ENCODE measurements at places on chromosomes 4 and X.
A peak's percentile ranks its signal among the peaks of the same experiment; 100 is the strongest.

- DNase-seq, result no peak
These were observed 88.1 kb downstream of the RPA4 start for GRCh38 chrX:96971812-96972211.

- no peak for DNase-seq
These were observed 75.7 kb upstream of the DCLK2 start for GRCh38 chr4:150002561-150002960.

- DNase-seq, result no peak
These were observed 7.1 kb upstream of the ELF2 start for GRCh38 chr4:139184129-139184528.

- DNase-seq, result no peak
These were observed 26.4 kb upstream of the TMPRSS11B start for GRCh38 chr4:68271851-68272357.

GRCh38 chr4:124454772-124455270, 257.7 kb downstream of the ANKRD50 start:
- DNase-seq, result no peak

DNA sequence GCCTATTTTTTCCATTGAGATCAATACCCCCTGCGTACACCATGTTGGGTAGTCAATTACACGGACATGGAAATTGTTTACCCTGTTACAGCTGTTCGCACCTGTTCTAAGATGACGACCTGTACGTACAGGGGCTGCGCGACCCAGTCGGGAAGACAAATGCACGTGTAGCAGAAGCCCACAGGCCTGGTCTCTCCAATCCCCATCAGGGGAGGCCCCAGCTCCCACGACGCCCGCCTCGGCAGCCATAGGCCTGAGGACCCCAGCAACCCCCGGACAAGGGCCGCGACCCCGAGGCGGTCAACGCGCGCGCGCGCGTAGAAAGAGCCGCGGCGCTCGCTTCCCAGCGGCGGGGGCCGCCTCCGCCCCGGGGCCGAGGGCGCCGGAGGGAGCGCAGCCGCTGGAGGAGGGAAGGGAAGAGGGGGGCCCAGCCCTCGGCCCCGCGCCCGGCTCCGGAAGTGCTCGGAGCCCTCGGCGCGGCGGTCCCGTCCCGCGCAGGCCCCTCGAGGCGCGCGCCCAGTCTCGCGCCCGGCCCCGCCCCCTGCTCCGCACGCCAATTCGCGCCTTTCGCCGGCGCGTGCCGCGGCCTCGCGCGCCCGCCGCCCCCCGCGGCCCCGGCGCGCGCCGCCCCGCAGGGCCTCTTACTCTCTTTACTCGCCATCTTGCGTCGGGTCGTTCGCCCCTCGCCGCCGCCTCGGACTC, 618 bp downstream of the RBBP7 start:
- peak; percentile 7 for DNase-seq

DNA sequence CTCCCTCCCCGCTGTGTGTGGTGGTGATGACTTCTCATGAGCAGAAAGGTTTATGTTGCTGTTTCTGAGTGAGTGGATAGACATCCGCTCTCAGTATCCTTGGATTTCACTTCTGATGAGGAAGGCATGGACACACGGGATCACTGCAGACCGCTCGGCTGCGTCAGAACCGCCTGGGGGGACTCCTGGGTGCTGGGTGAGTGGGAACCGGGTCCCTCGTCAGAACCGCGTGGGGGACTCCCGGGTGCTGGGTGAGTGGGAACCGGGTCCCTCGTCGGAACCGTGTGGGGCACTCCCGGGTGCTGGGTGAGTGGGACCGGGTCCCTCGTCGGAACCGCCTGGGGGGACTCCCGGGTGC, 9.0 kb downstream of the CTBP1 start:
- DNase-seq, result no peak

DNA sequence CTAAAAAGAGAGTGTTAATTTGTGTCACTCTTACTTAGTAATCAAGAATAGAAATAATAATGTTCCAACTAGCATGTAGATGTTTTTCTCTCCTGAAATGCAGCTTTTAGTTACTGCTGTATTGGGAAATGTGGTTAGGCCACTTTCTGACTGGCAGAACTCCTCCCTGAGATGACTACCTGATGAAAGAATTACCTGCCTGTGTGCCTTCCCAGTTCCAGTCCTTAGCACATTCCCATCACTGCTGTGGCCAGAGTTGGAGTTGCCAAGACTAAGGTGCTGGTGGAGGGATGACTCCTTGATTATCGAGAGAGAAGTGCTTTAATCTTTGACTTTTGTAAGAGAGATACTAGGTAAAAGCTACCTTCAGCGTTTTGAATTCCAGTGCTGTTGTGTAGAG, 9.5 kb downstream of the GAB1 start:
- DNase-seq, result no peak

- DNase-seq, result no peak
These were observed 96.5 kb upstream of the ESX1 start for GRCh38 chrX:104351173-104351769.

DNA sequence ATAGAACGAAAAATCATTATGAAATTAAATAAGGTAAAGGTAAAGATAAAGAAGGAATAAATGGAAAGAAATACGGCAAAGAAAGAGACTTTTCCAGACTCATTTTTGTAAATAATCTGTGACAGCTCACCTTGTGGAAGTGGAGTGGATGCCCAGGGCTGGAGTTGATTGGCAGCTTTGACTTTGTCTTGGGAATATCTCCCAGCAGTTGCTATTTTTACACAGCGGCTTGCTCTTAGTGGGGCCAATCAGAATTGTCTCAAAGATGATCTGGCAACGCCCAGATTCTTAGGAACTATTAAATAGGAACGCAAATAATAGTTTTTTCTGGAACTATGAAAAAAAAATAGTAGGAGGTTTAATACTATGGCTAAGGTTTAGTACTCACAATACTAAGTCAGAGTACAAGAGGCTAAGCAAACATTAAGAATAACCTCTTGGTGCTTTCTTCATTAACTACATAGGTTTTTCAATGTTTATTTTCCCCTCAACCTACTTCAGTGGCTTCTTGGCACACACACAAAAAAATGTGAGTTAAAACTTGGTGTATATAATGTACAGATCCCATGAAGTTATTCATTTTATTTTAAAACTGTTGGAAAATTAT, 132.7 kb downstream of the TRAM1L1 start:
- DNase-seq, result no peak

DNA sequence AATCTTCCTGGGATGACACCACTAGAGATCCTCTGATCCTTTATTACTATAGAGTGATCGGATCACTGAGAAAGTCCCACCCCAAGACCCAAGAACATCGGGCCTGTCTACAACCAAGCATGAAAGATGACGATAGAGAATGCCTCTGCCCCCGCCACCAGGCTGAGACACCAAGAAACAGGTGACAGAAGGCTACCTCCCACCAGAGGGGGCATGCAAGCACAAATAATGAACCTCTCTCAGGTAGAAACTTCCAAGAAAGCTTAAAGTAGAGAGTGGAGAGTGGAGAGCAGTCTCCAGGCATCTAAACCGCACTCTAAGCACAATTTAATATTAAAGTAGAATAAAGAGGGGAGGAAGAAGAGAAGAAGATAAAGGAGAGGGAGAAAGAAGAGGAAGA, 402.6 kb downstream of the INPP4B start:
- no peak for DNase-seq

DNA sequence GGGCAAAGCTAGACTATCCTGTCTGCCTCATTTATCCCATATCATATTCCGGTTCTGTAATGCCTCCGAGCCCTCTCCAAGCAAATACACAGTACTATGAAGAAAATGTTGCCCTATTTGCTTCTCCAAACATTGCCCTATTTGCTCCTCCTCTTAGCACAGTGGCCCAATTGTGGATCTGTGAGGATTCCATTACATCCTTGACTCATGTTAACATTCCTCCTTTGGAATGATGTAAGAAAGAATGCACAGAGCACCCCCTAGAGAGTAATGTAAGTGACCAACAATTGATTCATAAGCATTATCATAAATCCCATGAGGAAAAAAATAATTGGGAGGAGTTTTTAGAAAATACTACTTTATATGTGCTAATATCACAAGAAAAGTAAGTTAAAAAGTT, 11.3 kb upstream of the BTC start:
- no peak for DNase-seq

DNA sequence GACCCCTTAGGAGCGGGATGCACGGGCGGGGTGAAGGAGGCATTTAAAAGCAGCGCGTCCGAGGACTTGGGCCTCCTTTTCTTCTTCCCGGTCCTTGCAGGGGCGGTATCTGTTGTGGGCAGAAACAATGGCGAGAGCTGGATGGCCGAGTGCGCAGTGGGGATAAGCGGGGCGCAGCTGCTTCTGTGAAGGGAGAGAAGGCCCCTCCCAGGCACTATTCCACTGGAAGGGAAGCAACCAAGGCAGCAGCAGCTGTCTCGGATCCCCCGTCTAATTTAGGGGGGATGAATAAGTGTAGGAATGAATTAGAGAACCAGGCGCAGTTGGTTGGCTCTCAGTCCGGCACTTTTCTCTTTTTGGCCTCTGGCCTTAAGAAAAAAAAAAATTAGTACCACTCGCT, 995 bp downstream of the SMARCA5 start:
- no peak for DNase-seq

DNA sequence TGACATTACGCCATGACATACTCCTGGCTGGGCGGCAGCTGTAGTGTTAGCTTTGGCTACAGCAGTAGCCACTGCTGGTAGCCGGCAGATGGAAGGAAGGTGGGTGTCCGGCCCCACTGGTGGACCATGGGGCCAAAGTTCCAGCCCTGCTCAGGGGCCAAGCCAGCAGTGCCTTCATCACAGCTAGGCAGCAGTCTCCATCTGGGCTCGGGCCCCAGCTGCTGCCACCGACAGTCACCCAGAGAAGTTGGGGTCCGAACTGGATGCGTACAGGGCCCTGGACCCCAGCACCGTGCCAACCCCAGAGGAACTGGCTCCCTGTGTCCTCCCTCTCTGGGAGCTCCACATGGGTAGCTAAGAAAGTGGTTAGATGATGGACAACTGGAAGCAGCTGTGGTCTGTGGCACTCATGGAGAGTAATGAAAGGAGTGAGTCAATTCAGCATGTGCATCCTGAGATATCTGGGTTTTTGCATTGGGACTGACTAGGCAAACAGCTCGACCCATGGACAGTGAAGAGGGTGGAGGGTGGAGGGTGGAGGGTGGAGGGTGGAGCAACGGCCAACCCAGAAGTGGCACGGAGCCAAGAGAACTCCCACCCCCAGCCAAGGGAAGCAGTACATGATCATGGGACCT, 366.6 kb upstream of the GRIA3 start:
- DNase-seq, result no peak

DNA sequence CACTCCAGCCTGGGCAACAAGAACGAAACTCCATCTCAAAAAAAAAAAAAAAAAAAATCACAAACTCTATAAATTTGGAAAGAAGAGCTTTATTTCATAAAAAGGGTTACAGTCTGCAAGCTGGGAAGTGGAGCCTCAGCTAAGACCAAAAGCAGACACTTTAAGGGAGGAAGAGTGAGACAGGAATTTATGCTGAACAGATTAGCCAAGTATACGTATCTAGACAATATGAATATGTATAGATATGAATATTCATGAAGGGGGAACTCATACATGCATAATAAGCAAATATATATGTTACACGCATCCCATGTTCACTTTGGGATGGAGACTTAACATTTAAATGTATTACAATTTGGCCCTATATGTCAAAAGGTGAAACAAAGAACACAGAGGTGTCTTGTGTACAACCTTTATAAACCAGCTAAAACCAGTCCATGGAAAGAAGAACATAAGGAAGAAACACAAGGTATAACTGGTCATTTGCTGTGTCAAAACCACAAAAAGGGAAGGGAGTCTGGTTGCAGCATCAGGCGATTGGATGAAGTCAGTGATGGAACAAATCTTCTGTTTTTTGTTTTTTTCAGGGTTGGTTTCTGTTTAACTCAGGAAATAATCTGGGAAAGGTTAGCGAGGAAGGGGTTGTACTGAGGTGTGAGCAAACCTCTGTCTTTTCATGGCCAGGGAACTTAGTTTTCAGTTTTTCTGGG, 130.0 kb upstream of the MAOA start:
- DNase-seq, result no peak

DNA sequence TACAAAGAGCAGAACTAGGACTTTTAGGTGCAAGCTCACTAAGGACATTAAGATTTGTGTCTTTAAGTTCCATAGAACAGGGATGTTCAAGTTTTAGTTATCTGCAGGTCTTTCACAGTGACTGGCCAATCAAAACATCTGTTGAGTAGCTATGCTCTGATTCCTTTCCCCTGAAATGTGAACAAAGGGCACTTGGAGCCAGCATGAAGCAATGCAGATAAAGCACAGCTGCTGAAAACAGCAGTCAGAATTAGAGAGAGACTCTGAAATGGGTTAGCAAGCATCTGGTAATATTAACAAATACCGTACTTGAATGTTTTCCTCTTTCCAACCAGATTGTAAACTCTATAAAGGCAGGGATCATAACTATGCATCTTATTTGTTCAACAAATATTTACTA, 276.9 kb downstream of the RAB28 start:
- no peak for DNase-seq

- DNase-seq, result peak; percentile 40
These were observed 37.8 kb upstream of the SLC9A7 start for GRCh38 chrX:46796574-46797191.

GRCh38 chr4:89511776-89512175, 204.2 kb upstream of the GPRIN3 start:
- DNase-seq, result no peak

GRCh38 chr4:186551849-186552248, 3.5 kb downstream of the MTNR1A start:
- no peak for DNase-seq

DNA sequence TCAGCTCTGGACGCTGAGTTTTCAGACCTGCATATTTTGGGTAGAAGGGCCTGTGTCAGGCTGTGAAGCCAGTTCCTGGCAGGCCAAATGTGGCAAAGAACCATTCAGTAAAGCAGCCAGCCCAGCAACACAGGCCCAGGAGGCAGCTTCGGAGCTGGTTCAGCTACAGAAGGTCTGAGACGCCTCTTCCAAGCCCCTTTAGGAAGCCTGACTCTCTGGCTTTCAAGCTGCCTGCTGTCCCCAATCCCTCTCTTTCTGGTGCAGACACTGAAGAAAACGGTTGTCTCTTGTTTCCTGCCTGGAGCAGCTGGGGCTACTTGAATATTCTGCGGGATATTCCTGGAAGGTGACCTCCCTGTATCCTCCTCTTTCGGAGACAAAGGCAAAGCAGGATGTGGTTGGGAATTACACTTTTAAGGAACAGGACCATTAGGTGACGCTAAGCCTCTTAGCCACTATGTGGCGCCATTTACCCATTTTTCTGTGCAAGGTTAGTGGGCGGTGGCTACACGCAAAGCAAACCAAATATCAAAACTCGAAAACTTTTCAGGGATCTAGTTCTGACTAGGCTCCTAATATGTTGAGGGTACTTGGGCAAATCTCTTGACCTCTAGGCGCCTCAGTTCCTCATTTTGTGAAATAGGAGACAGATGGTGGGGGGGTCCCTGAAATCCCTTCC, 47.2 kb upstream of the LAS1L start:
- DNase-seq, result peak; percentile 27

Measured in stimulated activated CD8-positive, alpha-beta memory T cell treated with anti-CD3 and anti-CD28 coated beads, Interleukin-2, amount 100 ng/mL, for 1 hour (primary cell).